Smooth muscle cell of the umbilical artery (primary cell): ENCODE measurements at places on chromosomes 7 and 10. TPM values are rescaled to one million over a fixed set of nuclear protein-coding genes. Genes with fewer than 3 reads are reported as not detected.

ZNF680 gene
- 9.8 and 15.5 TPM in 2 replicates for total RNA-seq

AKR1C4 gene
- not detected in 2 replicates for total RNA-seq

OPN4 gene
- 0.14 TPM in 1 of 2 replicates, not detected in the other for total RNA-seq

C10orf62 gene
- 0.23 and 0.30 TPM in 2 replicates for total RNA-seq

ABCB1 gene
- total RNA-seq: 0.05 TPM in 1 of 2 replicates, not detected in the other

ERVW-1 gene
- total RNA-seq: not detected in 2 replicates

LRRD1 gene
- total RNA-seq: 0.28 and 0.30 TPM in 2 replicates

NACAD gene
- 1.2 and 7.4 TPM in 2 replicates for total RNA-seq

TAS2R4 gene
- total RNA-seq: 1.2 and 1.4 TPM in 2 replicates

RAMP3 gene
- not detected in 2 replicates for total RNA-seq

CALU gene
- total RNA-seq: 2,586 and 2,792 TPM in 2 replicates

MKRN1 gene
- total RNA-seq: 60.3 and 67.7 TPM in 2 replicates

BTBD16 gene
- total RNA-seq: not detected in 2 replicates
